ENCODE measurements at places on chromosomes 7 and 10.
A peak's percentile ranks its signal among the peaks of the same experiment; 100 is the strongest.

DNA sequence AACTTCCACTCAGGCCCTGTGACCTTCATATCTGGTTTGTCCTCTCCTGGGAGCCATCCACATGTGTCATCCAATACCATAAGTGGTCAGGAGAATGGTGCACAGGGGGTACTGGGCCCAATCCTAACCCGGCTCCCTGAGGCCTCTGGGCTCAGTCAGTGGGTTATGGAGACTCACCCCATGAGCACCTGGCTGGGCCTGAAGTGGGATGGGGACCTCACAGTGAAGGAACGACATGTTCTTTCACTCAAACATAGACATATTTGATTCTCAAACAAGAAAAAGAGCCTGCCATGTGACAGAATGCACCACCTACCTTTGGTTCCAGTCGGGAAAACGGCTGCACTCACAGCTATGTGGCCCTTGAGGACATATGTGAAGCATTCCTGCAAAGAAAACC lies 51.8 kb downstream of the XPNPEP1 start:
- no peak for DNase-seq

GRCh38 chr10:54441275-54441674 lies 359.8 kb downstream of the PCDH15 start:
- DNase-seq, result no peak

DNA sequence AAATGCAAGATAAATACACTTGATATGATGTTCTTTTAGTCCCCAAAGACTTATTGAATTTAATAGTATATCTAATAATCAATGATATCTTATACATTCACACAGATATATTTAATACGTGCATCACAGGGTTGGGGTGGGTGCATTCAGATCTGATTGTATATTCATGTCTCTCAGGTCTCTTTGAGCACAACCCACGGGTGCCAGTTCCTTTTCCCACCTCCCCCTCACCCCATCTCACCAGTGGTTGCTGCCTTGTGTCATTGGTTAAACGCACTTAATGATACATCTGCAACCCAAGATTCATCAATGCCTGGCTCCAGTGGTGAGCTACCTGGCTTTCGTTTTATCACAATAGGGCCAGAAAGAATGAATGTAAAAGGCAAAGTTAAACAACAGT lies 6.2 kb downstream of the LRIT1 start:
- DNase-seq, result no peak

DNA sequence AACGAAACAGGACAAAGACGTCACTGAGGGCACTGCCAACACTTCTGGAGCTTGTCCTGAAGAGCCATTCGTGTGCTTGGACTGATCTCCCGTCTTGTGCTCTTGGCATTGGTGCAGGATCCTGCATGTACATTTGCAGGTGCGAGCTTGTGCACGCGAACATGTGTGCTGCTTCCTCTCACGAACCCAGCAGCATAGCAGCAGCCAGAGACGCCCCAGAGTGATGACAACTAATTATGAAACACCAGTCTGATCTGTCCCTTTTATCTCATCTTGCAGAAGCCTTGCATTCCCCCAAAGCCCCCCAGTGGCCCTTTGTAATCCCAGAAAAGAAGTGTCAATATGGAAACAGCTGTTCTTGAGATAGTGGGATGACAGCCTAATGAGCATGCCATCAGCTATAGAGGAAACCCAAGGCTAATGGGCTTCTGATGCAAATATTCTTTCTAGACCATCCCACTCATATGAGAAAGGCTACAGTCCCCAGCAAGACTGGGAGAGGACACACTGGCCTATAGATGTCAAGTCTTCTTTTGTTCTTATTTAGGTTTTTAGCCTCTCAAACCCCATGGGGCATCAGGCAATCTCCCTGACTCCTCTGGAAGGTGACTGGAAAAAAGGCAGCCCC lies 310.6 kb downstream of the FRMD4A start:
- no peak for DNase-seq

DNA sequence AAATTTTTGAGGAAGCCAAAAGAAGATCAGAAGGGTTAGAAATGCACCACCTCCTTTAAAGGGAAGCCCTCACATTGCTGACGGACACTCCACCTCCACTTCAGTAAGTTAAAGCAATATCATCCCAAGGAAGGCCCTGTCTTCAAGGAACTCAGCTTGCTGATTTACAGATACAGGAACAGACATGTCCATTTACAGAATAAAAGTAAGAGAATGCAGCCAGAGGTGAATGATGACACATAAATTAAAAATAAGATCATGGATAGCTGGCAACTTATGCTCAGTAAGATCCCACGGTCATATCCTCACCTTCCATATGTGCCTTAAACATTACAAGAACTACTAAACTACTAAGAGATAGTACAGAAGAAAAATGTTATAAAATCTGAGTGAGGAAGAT lies 20.4 kb downstream of the GRB10 start:
- no peak for DNase-seq

DNA sequence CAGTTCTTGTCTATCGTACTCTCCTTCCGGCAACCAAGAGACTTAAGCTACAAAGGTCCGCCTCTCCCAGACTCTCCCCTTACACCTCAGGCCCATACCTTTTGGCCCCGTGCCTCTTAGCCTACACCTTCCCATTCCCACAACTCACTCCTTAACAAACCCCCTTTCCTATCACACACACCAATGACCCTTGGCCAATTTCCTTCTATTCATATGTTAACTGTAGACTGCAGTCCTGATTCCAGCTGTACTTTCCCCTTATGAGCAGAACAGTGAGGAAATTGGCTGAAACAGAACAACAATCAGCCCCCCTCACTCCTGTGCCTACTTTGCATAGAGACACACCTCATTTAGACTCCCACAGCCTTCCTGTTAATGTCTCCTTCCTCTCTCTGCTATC lies 1.4 kb upstream of the TMEM139 start:
- DNase-seq, result no peak

GRCh38 chr7:4774658-4775249 lies 669 bp upstream of the AP5Z1 start:
- peak; percentile 20 for DNase-seq

GRCh38 chr10:50416881-50417280 lies 165.6 kb upstream of the ASAH2 start:
- no peak for DNase-seq

DNA sequence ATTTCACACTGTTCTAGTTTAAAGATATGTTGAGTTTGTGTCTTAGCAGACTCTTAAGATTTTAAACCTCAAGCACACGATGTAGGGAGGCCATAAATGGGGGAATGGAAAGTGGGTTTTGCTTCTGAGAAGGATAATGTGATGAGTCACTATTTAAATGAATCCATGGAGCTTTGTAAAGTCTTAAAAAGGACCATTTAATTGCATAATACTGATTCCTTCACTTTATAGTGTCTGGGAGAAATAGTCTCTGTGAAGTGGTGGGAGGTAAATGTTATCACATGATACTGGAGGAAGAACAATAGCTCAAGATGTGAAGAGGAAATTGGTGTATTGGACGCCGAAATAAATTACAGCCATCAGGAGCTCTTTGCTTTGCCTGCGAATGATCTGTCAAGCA lies 84.0 kb upstream of the MYO3A start:
- DNase-seq, result no peak
